ENCODE measurements at places on chromosomes 4 and X.

DNA sequence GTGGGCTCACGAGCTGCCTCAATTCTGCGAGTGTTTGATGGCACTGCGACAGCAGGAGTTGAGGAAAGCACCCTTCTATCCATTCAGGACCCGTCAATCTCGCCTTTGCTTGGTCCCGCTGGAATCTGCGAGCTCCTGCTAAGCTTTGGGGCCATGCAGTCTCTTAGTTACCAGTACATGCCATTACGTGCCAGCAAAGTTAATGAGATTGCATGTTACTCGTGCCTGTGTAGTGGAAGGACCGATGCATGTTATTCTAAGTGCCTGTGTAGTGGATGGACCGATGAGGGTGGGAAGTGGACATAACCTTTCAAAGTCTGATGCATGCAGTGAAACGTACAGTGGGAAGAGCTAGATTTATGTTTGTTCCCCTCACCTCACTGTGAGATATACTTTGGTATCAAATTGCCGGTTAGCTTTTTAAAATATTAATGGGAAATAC, 569 bp downstream of the RPS3A start:
- DNase-seq, result no peak

- DNase-seq, result no peak
These were observed 198.7 kb upstream of the ADAMTS3 start for GRCh38 chr4:72767618-72768302.

GRCh38 chrX:151962034-151962433, 12.4 kb downstream of the GABRE start:
- DNase-seq, result no peak

DNA sequence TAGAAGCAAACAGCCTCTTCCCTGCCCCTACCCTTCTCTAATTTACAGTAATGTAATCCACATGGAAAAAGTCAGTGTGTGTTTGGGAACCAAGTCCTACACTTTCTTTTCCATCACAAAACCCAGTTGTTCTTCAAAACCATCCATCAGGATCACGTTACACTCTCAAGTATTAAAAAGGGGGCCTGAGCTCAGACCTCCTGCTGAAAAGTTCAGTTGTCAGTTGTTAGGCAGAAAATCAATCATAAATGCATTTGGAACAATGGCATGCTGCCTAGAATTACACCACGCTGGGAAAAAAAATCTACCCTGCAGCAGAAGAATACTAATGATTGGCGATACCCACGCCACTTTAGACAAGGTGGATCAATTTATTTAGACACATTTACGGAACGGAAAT, 236.5 kb downstream of the PARM1 start:
- DNase-seq, result no peak

- DNase-seq, result no peak
These were observed 99.6 kb downstream of the ADAM29 start for GRCh38 chr4:175017751-175018150.
